ENCODE measurements at places on chromosomes 13 and 19.

GRCh38 chr13:46679369-46680120 lies 117.4 kb downstream of the ESD start:
- H3K36me3 ChIP-seq: no peaks in the 10 kb centered on the region
- no peaks in the 10 kb centered on the region for H3K27me3 ChIP-seq
- H3K4me3 ChIP-seq: peak overlapping the region; percentile 15
- no peak for DNase-seq

GRCh38 chr19:57803594-57804325 lies 11.0 kb downstream of the ZNF552 start:
- H3K36me3 ChIP-seq: peaks cover 27% of the 10 kb centered on the region
- H3K4me1 ChIP-seq: peaks cover 45% of the 10 kb centered on the region
- H3K27ac ChIP-seq: peak overlapping the region; percentile 87
- H3K27me3 ChIP-seq: no peaks in the 10 kb centered on the region
- H3K4me3 ChIP-seq: peak overlapping the region; percentile 33
- DNase-seq: no peak

- no peaks in the 10 kb centered on the region for H3K27me3 ChIP-seq
- no peaks in the 10 kb centered on the region for H3K36me3 ChIP-seq
These were observed 522.0 kb upstream of the ATXN8OS start for GRCh38 chr13:69585656-69586055.

- H3K27me3 ChIP-seq: no peaks in the 10 kb centered on the region
- H3K36me3 ChIP-seq: no peaks in the 10 kb centered on the region
- H3K27ac ChIP-seq: no peak overlapping the region
- no peak for DNase-seq
These were observed 437.7 kb downstream of the IRS2 start for GRCh38 chr13:109348519-109349258.

DNA sequence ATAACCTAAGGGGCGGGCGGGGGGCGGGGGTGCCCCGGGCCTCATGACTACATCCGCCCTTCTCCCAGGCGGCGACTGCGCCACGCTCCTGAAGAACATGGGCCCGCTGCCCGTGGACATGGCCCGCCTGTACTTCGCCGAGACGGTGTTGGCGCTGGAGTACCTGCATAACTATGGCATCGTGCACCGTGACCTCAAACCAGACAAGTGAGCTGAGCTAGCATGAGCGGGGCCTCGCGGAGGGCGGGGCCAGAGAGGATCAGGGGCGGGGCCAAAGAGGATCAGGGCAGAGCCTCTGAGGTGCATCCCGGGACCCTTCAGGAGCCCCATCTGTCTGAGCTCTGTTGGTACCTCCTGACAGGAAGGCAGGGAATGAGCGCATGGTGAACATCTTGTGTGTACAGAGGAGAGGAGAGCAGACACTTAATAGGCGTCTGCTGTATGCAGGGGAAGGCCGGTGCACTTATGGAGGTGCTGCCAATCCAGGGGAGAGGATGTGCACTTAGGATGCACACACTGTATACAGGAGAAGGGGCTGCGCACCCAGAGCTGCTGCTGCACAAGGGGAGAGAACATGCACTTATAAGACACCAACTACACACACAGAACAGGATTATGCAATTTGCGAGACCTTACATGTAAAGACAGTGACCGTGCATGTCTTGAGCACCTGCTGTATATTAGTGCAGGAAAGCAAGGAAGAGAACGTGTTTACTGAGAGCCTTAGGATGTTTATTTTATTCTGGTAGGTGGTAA lies 20.9 kb upstream of the PIK3R2 start:
- no peaks in the 10 kb centered on the region for H3K4me1 ChIP-seq
- no peak overlapping the region for H3K4me3 ChIP-seq
- no peak overlapping the region for H3K27ac ChIP-seq
- H3K36me3 ChIP-seq: peaks cover 24% of the 10 kb centered on the region

GRCh38 chr13:51549593-51549992 lies 34.7 kb upstream of the WDFY2 start:
- H3K36me3 ChIP-seq: no peaks in the 10 kb centered on the region
- no peak overlapping the region for H3K27ac ChIP-seq
- DNase-seq: no peak
- H3K4me3 ChIP-seq: no peak overlapping the region

DNA sequence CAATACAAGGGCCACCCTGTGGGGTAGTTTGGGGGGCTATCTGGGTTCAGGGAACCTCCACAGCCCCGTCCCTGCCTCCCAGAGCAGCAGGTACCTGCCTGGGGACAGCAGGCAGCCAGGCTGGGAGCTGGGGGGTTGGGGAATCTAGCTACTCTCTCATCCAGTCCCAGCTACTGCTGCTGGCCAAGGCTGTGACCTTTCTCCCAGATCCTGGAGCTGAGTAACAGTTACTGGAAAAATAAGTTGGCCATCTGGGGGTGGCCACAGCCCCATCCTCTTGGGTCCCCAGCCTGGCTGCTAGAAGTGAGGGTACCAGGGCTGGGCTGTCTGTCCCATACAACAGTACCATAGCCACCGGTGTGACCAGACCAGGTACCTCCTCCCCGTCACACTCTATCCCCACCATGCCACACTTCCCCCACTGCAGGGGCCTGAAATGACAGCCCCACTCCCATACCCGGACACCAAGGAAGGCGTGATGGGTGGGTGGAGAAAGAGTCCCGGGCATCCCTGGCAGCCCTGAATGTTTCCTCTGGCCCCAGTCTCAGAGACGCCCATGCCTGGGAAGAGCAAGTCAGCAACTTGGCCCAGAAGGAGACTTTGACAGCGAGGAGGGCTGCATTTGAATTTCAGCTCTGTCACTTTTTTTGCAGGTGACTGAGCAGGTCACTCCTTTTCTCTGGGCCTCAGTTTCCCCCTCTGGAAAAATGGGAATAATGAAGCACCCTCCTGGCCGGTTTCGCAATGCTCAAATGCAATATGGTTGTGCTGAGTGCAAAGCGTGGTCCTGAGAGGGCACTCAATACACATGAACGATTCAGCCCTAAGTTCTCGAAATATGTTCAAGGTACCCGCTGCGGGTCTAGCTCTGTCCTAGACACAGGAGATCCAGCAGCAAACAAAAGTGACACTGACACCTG lies 30.7 kb upstream of the NFIC start:
- H3K4me1 ChIP-seq: peaks cover 35% of the 10 kb centered on the region
- H3K36me3 ChIP-seq: no peaks in the 10 kb centered on the region
- H3K4me3 ChIP-seq: no peak overlapping the region
- no peak for DNase-seq
- peak overlapping the region; percentile 87 for H3K27ac ChIP-seq

- no peak overlapping the region for H3K4me3 ChIP-seq
- H3K27me3 ChIP-seq: no peaks in the 10 kb centered on the region
- H3K4me1 ChIP-seq: no peaks in the 10 kb centered on the region
- DNase-seq: no peak
- no peak overlapping the region for H3K27ac ChIP-seq
These were observed 230.7 kb upstream of the PRR20A start for GRCh38 chr13:56909896-56910600.

DNA sequence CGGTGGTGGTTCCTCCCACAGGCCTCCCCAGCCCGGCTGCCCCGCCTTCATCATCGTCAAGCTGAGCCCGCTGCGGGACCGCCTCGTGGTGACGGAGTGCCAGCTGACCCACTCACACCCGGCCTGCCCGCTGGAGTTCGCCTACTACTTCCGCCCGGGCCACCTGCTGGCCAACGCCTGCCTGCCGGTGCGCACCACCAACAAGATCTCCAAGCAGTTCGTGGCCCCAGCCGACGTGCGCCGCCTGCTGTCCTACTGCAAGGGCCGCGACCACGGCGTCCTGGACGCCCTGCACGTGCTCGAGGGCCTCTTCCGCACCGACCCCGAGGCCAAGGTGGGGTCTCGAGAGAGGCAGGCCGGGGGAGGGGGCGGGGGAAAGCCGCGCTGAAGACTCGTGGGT lies 12.0 kb downstream of the ZSWIM9 start:
- peaks cover 38% of the 10 kb centered on the region for H3K36me3 ChIP-seq
- H3K27ac ChIP-seq: no peak overlapping the region
- no peak overlapping the region for H3K4me3 ChIP-seq
- no peak for DNase-seq
- H3K27me3 ChIP-seq: no peaks in the 10 kb centered on the region

GRCh38 chr13:49840266-49840665 lies 47.8 kb upstream of the KPNA3 start:
- H3K27me3 ChIP-seq: no peaks in the 10 kb centered on the region
- H3K36me3 ChIP-seq: no peaks in the 10 kb centered on the region
- no peak overlapping the region for H3K27ac ChIP-seq

GRCh38 chr13:37870895-37871550 lies 1.5 kb upstream of the TRPC4 start:
- no peak overlapping the region for H3K27ac ChIP-seq
- no peaks in the 10 kb centered on the region for H3K36me3 ChIP-seq
- H3K4me1 ChIP-seq: peaks cover 10% of the 10 kb centered on the region
- H3K27me3 ChIP-seq: peaks cover 7% of the 10 kb centered on the region
- no peak overlapping the region for H3K4me3 ChIP-seq
- DNase-seq: no peak

DNA sequence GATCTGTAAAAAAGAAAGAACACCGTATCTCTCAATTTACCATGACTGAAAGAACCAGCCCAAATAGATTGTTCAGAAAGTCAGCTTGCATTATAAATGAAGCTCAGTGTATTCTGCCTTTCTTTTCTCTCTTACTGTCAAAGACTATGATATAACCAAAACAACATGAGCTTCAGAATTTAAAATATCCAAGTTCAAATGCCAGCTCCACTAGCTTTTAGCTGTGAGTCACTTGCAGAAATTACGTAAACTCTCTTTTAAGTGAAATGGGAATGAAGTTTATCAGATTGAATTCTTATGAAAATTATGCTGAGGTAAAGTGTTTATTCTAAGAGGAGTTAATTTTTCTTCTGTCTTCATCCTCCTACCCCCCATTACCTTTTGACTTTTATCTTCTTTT lies 20.0 kb upstream of the POSTN start:
- H3K4me1 ChIP-seq: no peaks in the 10 kb centered on the region
- no peak for DNase-seq
- no peaks in the 10 kb centered on the region for H3K36me3 ChIP-seq
- no peak overlapping the region for H3K4me3 ChIP-seq
- H3K27me3 ChIP-seq: no peaks in the 10 kb centered on the region

DNA sequence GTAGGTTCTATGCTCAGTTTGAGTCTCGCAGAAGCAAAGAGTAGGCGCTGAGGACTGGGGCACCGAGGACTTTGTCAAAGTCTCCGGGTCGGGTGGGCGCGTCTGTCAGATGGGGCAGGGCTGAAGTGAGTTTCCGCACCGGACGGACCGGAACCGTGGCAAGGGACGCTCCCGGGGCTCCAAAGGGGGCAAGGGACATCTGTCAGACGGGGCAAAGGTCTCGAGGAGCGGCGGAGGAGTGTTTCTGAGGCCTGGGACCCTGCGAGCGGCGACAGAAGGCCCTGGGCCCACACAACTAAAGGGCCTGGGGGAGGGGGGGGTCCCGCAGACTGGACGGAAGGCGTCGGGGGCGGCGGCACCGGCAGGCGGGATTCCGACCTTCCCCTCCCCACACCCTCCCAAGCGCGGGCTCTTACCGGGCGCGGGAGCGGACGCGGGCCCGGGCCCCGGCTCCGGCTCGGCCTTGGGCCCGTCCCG lies 13.3 kb upstream of the AKAP8L start:
- DNase-seq: no peak
- H3K4me3 ChIP-seq: peak overlapping the region; percentile 91
- peak overlapping the region; percentile 80 for H3K27ac ChIP-seq
- no peaks in the 10 kb centered on the region for H3K27me3 ChIP-seq
- peaks cover 19% of the 10 kb centered on the region for H3K36me3 ChIP-seq

DNA sequence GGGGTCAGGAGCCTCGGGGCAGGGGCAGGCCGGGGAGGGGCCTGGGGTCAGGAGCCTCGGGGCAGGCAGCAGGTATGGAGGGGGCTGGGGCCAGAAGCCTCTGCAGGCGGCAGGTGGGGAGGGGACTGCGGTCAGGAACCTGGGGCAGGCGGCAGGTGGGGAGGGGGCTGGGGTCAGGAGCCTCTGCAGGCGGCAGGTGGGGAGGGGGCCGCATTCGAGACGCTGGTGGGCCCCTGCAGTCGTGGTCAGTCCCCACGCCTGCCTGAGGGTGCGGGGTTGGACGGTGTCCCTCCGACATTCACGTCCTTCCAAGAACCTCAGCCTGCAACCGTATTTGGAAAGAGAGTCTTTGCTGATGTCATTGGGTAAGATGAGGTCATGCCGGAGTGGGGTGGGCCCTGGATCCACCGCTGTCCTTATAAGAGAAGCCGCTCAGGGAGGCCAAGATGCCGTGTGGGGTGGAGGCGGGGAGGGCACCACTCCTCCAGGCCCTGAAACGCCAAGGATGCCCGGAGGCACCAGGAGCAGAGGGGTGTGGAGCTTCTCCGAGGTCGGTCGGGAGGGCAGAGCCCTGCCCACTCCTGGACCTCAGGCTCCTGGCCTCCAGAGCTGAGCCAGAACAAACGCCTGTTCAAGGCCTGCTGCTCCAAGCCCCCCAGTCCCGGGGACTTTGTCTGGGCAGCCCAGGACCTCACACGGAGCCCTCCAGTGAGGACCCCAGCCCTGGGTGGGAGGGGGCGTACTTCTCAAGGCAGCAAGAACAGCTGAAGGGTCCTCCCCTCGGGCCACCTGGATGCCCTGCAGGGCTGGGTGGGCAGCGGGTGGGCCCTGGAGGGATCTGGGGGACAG lies 30.1 kb downstream of the PIP5K1C start:
- peaks cover 26% of the 10 kb centered on the region for H3K4me1 ChIP-seq
- H3K36me3 ChIP-seq: no peaks in the 10 kb centered on the region
- no peaks in the 10 kb centered on the region for H3K27me3 ChIP-seq
- DNase-seq: no peak
- peak overlapping the region; percentile 15 for H3K4me3 ChIP-seq
- H3K27ac ChIP-seq: peak overlapping the region; percentile 92

DNA sequence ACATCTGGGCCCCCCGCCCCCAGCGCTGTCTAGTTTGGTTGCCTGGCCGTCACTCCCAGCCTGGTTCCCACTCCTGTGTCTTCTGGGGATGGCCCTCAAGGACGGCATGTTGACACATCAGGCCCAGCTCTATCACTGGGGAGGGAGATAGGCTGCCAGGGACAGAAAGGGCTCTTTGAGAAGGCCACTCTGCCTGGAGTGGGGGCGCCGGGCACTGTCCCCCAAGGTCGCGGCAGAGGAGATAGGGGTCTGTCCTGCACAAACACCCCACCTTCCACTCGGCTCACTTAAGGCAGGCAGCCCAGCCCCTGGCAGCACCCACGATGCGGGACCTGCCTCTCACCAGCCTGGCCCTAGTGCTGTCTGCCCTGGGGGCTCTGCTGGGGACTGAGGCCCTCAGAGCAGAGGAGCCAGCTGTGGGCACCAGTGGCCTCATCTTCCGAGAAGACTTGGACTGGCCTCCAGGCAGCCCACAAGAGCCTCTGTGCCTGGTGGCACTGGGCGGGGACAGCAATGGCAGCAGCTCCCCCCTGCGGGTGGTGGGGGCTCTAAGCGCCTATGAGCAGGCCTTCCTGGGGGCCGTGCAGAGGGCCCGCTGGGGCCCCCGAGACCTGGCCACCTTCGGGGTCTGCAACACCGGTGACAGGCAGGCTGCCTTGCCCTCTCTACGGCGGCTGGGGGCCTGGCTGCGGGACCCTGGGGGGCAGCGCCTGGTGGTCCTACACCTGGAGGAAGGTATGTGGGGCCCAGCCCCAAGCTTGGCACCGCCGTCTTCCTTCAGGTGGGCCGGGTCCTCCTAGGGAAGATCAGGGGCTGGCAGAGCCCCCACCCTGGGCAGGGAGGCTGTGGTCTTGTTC lies at the start of gene AMH:
TSS of gene AMH (plus strand) at position 314 of the 857 bp plus-strand sequence. CDS start at position 324, 10 bp downstream.
- no peak within 1 kb of the TSS for H3K4me3 ChIP-seq
- DNase-seq: no peak
- H3K36me3 ChIP-seq: peaks cover 32% of the 10 kb centered on the region
- H3K4me1 ChIP-seq: peaks cover 60% of the 10 kb centered on the region
- no peak within 1 kb of the TSS for H3K27ac ChIP-seq

Data from esophagus squamous epithelium (tissue), 5 donors.